ENCODE measurements at places on chromosomes 3 and 15.

DNA sequence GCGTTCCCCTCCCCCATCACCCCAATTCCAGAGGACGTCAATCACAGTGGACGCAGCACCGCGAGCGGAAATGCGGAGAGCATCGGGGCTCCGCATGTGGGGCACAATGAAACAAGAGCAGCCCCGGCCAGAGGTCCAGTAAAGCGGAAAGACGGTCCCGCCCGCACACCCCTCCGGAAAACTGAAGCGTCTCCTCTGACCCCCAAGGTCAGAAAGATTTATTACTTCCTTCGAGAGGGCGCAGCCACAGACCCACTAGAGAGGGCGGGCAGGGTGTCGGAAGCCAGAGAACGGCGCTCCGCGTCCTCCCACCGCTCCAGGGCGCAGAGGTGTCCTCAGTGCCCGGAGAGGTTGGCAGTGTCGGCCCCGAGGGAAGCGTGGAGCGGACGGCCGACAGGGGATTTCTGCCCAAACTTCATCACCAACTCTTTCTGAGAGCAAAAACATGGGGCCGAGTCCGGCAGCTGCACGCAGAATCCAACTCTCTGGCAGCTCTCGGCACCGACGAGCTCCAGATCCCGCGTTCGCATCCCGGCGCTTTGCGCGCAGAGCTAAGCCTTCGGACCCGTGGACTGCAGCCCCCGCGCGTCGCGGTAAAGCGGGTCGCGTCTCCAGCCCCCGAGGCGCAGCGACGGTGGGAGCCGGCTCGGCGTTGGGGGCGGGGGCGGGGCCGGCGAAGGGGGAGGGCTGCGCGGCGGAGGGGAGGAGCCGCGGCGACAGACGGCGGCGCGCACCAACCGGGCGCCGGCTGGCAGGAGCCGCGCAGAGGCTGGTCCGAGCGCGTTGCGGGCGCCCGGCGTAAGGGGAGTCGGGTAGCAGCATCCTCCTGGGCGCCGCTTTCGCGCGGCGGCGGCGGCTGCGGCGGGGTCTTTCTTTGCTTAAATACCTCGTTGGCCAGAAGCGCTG lies at the start of gene CHST2:
TSS of gene CHST2 (plus strand) at position 763 of the 906 bp plus-strand sequence. CDS start 1,046 bp downstream, outside the sequence.
- DNase-seq = peak; percentile 52

DNA sequence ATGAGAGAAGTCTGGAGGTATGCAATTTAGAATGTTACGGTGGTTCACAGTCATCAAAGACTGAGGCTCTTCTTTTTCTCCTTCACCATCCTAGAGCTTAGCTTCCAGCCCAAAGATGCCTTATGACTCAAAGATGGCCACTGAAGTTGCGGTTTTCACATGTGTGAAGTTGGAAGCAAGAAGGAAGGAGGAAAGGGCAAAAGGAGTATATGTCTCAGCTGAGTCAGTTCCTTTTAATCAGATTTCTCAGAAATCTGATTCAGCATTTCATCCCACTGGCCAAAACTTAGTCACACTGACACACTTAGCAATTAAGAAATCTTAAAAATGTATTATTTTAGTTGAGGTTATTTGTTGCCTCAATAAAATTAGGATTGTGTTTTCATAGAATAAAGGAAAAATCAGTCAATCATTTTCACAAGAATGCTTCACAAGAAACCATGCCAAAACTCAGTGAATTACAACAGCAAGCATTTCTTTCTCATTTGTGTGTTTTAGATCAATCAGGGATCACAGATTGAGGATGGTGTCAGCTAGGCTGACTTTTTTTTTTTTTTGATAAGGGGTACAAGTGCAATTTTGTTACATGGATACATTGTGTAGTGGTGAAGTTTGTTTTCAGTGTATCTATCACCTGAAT lies 211.1 kb upstream of the GADL1 start:
- DNase-seq = no peak

GRCh38 chr3:33099109-33099645 lies 2.2 kb upstream of the GLB1 start:
- DNase-seq = no peak

DNA sequence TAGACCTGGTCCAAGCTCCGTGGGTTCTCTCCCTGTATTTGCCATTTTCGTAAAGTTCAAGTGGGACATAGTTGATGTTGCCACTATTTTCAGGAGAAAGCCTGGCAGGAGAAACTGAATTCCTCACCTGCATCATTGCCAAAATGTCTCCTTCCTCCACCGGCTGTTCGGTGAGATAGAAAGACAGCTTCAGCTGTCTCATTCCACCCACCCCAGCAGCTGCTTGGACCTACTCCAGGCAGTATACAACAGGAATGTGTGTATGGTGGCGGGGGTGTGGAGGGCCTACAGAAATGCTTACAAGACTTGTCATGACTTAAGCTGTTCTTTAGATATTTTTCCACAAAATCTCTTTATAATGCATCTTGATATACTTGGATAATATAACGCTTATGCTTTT lies 132.7 kb upstream of the RAP2B start:
- DNase-seq = no peak
